ENCODE measurements at places on chromosomes 11 and 22.

DNA sequence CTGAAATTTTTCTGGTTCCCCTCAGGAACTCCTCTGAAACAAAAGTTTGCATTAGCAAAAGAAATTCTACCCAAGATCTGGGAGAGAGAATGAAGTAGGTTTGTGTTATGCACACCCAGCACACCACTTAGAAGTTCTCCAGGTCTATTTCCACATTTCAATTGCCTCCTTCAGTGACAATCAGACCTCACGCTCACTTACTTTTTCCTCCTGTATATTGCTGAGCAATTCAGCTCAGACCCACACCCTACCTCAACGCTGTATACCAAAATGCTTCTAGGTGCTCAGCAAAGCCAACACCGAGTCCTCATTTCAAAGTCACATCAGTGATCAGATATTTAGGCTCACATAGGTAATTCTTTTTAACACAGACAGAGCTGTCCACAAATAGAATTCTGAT is 19.2 kb downstream of the MRGPRX3 start:
- no peak for DNase-seq

DNA sequence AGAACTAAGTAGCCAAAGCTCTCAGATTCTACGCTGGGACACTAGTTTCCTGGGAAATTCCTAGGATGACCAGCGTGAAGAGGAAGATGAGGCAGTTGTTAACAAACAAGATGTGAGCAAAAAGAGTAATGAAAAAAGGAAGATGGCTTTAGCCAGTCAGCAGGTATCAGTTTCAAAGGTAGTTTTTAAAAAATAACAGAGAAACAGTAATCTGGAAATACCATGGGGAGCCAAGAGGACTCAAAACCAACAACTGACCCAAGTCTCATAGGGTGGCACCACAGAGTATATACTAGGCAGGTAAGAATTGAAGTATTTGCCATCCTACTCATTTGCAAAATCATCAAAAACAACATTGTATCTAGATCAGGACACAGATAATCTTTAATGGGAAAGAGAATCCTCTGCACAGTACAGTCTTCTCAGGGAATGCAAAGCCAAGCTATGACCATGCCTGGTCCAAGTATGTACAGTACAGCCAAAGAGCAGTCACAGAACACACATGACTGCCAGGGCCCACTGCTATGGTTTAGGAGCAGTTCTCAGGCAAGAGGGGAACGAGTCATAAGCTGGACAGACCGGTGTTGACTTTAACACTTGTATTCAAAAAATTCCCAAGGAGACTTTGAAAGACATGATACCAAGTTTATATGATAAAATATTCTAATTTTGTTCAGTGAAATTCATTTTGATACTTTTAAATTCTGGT is 20.6 kb downstream of the MSANTD4 start:
- no peak for DNase-seq

GRCh38 chr11:123006860-123007542 is 25.4 kb upstream of the BSX start:
- no peak for DNase-seq

- DNase-seq = no peak
Measured at GRCh38 chr22:19620742-19621371, 93.4 kb upstream of the SEPTIN5 start.

- no peak for DNase-seq
Measured at GRCh38 chr22:47289336-47289985, 527.0 kb downstream of the TBC1D22A start.

DNA sequence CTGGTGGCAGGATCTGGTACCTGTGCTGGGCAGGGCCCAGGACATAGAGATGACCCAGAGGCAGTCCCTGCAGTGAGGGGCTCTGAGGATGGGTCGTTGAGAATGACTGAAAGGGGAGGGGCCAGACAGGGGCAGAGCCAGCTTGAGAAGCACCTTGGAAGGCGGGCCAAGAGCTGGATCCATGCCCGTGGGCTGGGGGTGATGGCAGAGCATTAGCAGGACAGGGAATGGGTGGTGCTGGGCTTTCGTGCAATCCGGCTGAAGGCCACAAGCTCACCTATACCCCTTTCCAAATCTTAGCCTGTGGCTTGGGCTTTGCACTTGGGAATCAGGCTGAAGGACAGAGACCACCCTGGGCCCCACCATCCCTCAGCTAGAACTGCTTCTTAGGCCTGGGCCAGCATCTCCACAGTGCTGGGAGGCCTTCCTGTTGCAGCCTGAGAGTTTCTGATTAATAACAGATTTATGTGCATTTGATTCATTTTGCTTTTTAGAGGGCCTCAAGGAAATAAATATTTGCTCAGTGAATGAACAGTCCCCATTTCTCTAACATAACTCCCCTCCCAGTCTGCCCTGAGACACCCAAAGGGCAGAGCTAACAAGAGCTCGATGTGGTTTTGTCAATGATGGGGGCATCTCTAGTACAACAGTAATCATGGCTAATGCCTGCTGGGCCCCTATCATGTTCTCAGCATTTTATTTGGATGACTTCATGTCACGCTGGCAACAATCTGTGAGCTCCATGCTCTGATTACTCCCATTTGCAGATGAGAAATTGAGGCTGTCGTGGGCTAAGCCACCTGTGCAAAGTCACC is 39.3 kb downstream of the RIBC2 start:
- no peak for DNase-seq

DNA sequence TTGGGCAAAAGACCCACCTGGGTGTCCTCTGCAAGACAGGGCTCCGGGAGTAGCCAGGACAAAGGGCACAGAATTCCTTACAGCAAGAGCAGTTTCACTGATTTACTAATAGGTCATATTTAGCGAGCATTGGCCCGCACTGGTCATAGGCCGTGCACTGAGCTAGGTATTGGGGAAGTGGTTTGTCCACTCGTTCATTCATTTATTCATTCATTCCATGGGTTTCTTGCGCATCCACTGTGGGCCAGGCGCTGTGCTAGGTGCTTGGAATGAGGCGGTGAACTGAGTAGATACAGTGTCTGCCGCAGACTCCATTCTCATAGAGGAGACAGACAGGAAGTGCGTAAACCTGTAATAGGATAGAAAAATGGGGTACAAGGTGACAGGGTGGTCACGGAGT is 13.2 kb upstream of the LINC01488 start:
- DNase-seq = no peak

GRCh38 chr11:77054084-77054483 is 12.7 kb upstream of the CAPN5 start:
- DNase-seq = no peak

GRCh38 chr22:27436591-27436990 is 365.0 kb downstream of the MN1 start:
- DNase-seq = no peak

- no peak for DNase-seq
Measured at GRCh38 chr22:44383064-44383575, 70.4 kb upstream of the SHISAL1 start.

GRCh38 chr11:15697437-15698236 is 582.9 kb downstream of the INSC start:
- DNase-seq = no peak

GRCh38 chr22:42639541-42640241 is 710 bp downstream of the ATP5MGL start:
- no peak for DNase-seq

DNA sequence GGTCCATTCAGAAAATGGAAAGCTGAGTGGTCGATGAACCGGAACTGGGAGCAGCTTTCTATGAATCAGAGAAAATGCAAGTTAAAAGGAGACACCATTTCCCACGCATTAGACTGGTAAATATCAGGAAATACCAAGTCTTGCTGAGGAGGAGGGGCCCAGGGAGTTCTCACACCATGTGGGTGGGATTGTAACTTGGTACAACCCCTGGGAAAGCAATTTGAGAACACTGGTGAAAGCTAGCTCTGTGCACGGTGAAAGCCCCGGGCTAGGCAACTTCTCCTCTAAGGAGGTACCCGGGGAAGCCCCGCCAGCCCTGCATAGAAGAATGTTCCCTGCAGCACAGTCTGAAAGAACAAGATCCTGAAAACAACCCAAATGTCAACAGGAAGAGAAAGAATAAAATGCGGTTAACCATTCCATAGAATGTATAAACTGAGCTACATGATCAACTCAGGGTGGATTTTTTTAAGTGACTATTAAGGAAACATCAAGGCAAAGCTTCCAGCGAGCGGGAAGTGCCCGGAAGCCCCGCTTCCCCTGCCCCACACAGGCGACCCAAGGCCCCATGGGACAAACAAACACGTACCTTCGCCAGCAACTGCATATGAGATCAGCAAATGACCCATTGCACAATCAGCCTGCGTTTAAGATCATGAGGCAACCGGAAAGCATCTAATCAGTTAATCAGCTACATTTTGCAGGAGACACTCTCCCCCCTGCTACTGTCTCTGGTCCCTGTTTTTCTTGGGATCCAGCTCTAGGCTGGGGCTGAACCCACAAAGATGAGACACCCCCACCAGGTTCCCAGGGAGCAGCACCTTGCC is 11.3 kb downstream of the SHANK2 start:
- no peak for DNase-seq

DNA sequence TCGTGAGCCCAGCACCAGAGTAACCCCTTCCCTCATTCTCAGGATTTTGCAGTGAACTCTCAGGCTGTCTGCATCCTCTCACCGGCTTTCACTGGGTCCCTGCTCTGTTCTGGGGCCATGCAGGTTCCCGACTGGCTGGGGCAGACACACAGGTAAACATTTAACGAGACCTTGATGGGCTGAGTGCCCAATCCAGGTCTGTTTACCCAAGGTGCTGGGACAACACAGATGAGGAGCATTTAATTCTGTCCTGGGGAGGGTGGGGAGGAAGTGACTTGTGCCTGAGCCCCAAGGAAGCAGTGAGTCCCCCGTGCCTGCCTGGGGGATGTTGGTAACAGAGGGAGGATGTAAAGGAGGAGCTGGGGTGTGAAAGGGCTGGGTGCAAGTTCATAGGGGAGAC is 4.4 kb downstream of the BIK start:
- DNase-seq = no peak

DNA sequence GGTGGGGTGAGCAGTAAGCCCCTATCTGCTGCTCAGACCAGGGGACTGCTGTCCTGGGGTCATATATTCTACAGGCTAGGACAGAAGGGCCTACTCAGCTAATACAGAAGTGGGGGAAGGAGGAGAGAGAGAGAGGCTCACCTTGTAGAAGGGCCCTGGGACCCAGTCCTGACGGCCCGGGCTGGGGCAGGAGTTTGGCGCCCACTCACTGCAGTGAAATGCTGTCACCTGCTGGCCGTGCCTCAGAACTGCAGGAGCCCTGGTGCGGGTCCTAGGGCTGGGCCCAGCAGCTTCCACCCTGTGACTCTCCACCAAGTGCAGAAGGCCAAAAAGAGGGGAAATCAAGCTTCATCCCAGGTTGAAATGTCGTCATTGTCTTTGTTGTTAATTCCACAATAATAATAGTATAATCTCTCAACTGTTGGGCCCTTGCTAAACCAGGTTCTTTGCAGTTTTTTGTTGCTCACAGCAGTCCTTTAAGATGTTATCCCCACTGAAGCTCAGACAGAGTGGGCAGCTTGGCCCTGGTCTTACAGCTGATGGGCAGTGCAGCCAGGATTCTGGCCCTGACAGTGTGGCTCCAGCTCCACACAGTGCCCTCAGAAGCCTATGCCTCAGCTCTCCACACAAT is 29.6 kb downstream of the TRIM29 start:
- no peak for DNase-seq

GRCh38 chr11:101567071-101567470 is 16.7 kb downstream of the TRPC6 start:
- DNase-seq = no peak

DNA sequence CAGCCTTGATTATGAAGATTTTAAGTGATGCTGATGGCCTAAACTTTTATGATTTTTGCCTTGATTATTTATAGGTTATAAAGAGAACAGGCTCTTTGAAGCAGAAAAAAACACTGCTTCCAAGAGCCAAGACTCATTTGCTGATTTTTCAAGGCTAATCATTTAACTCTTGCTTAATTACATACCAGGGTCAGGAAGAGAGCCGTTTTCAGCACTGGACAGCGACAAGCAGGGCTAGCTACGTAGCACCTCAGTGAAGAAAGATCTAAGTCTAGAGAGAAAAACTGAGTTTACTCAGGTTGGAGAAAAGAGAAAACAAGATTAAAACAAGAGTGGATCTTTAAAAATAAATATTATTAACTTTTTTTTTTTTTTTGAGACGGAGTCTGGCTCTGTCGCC is 615.4 kb upstream of the B3GAT1 start:
- DNase-seq = no peak

GRCh38 chr11:109845437-109845836 is 247.8 kb upstream of the ZC3H12C start:
- DNase-seq = no peak

DNA sequence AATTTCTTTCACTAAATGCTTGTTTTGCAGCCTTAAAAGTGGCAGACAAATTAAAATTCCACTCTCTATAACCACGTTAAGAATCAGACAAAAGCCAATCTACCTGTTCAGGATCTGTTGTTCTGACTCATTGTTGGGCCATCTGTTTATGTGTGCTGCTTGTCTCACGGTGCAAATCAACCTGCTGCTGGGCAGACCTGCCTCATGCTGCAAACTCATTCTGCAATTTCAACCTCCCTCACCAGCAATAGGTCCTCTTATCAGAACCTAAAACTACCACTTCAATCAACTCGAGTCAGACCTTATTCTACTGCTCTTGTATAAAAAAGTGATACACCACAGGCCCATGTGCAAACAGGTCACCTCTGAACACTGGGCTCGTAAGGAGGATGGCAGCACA is 75.1 kb downstream of the LARGE2 start:
- DNase-seq = no peak

DNA sequence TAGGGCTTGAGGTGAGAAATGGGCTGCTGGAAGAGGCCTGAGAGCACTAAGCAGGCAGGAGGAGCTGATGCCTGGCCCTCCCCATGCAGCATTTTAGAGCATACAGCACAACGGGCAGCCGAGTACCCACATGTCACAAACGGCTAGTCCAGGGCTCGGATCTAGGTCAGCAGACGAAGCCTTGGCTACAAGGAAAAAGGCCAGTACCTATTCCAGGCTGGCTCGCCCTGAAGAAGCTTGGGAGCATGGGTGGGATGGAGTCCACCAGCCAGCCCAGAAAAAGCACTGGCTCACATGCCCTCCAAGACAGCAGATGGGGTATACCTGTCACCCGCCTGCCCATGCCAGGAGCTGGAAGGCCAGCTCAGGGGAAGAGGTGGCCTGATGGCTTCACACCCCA is 9.6 kb downstream of the UFD1 start:
- no peak for DNase-seq

- DNase-seq = no peak
Measured at GRCh38 chr11:34614344-34615104, 6.4 kb upstream of the EHF start.

GRCh38 chr22:35638410-35638809 is 9.8 kb upstream of the APOL6 start:
- DNase-seq = no peak

GRCh38 chr22:42814215-42814614 is 42.9 kb downstream of the ARFGAP3 start:
- no peak for DNase-seq

DNA sequence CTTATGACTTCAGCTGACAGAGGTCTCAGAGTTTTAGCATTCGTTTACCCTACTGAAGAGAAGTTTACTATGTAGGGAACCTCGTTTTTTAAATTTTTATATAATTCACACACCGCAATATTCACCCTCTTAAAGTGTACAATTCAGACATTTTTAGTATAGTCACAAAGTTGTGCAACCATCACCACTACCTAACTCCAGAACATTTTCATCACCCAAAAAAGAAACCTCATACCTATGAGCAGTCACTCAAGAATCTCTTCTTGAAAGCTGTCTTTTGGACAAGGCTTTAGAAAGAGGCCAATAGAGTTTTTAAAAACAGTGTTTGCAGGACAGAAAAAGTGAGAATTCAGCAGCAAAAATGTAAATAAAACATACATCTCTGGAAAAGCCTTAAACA is 39.5 kb upstream of the CLNS1A start:
- no peak for DNase-seq

GRCh38 chr11:132972565-132972964 is 559.7 kb downstream of the OPCML start:
- DNase-seq = peak; percentile 55

- peak; percentile 73 for DNase-seq
Measured at GRCh38 chr22:32796865-32797573, 4.5 kb upstream of the TIMP3 start.
